AG10803 (cell line): ENCODE measurements at places on chromosomes 16 and 17.

- DNase-seq, result no peak
These were observed 61.3 kb downstream of the GRIN2A start for GRCh38 chr16:10120953-10121352.

DNA sequence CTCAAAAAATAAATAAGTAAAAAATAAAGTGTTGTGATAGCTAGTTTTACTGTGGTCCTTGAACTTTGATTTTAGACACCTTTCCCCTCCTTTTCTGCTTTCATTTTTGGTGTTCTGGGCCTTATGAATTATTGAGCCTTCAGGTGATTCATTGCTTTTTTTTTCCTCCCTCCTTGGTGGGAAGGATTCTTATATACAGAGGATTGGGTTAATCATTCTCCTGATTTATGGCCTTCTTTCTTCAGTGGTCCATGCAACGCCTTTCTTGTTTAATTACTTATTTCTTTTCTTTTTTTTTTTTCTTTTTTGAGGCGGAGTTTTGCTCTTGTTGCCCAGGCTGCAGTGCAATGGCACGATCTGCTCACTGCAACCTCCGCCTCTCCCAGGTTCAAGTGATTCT is 8.0 kb upstream of the MYL4 start:
- no peak for DNase-seq

GRCh38 chr17:38598536-38598935 is 7.2 kb downstream of the SRCIN1 start:
- DNase-seq, result peak; percentile 38

- DNase-seq, result peak; percentile 73
These were observed at the start of gene CCL2 for GRCh38 chr17:34254651-34255380. TSS of gene CCL2 (plus strand) at chr17:34255285. CDS start at chr17:34255350, 65 bp downstream.

GRCh38 chr16:28035866-28036393 is 27.6 kb downstream of the GSG1L start:
- no peak for DNase-seq

- DNase-seq, result no peak
These were observed 7.4 kb upstream of the CIAO3 start for GRCh38 chr16:747978-748746.

GRCh38 chr17:38947189-38947588 is 20.0 kb downstream of the FBXO47 start:
- no peak for DNase-seq

- DNase-seq, result peak; percentile 80
These were observed 53.7 kb downstream of the SF3B3 start for GRCh38 chr16:70577256-70577698.

DNA sequence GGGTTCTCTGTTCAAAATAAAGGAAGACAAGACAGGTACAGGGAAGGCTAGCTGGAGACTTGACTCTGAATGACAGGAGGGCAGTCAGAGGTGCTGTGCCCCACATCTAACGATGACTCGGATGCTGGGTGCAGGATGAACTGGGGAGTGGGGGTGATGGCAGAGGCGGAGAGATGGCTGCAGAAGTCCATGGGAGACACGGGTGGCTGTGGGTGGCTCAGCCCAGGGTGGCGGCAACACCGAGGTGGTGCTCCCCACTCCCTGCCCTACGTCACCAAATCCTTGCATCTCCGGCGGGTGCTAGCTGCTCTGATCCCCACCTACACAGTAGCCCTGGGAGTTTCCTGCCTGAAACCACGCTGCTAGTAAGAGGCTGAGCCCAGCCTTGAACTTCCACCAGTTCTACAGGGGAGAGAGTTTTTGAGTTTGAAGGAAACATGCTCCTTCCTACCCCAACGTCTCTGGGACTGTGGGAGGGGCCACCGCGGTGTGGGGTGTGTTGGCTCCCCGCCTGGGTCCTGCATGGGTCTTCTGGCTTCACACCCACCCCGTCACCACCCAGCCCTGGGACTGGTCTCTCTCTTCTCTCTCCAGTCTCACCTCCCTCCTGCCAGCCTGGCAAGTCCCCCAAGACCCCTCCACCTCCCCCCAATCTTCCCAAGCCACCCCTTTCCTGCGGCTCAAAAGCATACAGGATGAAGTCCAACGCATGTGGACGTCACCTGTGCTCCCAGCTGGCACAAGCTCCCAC is 4.5 kb downstream of the GSG1L start:
- DNase-seq, result no peak

GRCh38 chr16:25038239-25038954 is 23.2 kb upstream of the ARHGAP17 start:
- no peak for DNase-seq

- DNase-seq, result no peak
These were observed 30.5 kb downstream of the MGRN1 start for GRCh38 chr16:4654964-4655590.

GRCh38 chr17:14321476-14321949 is 20.6 kb downstream of the HS3ST3B1 start:
- DNase-seq, result no peak
